Bronchus fibroblast of lung (primary cell): ENCODE measurements at places on chromosomes 13 and 19. TPM values are rescaled to one million over a fixed set of nuclear protein-coding genes. Genes with fewer than 3 reads are reported as not detected.

Gene METTL21C
- total RNA-seq: not detected in 2 replicates

Gene ZNF730
- total RNA-seq: 4.0 and 7.1 TPM in 2 replicates

Gene ZNF724
- 8.2 and 9.2 TPM in 2 replicates for total RNA-seq

Gene FCER2
- not detected in 2 replicates for total RNA-seq

Gene DIAPH3
- total RNA-seq: 15.8 and 19.5 TPM in 2 replicates

Gene GDF15
- total RNA-seq: 42.1 and 46.7 TPM in 2 replicates

Gene ZNF99
- total RNA-seq: not detected in 2 replicates

Gene ONECUT3
- total RNA-seq: not detected in 2 replicates

Gene MYO1F
- total RNA-seq: 0.15 and 1.0 TPM in 2 replicates

Gene RAB20
- 2.4 and 2.8 TPM in 2 replicates for total RNA-seq

Gene FAM83E
- 0.45 and 0.50 TPM in 2 replicates for total RNA-seq

Gene POU2F2
- 0.17 and 1.2 TPM in 2 replicates for total RNA-seq

Gene LGI4
- not detected in 2 replicates for total RNA-seq

Gene GRK1
- total RNA-seq: not detected in 2 replicates

Gene ZNF541
- total RNA-seq: 0.15 TPM in 1 of 2 replicates, not detected in the other

Gene PTPRH
- total RNA-seq: 0.74 and 1.0 TPM in 2 replicates

Gene ZNF675
- total RNA-seq: 3.7 and 5.7 TPM in 2 replicates
